ENCODE measurements at places on chromosomes 2 and 18. TPM values are rescaled to one million over a fixed set of nuclear protein-coding genes. Genes with fewer than 3 reads are reported as not detected.

GRCh38 chr2:240232961-240233884, 92.8 kb upstream of the OTOS start:
- H3K27ac ChIP-seq = peak overlapping the region; percentile 53
- H3K27me3 ChIP-seq = no peaks in the 10 kb centered on the region
- H3K36me3 ChIP-seq = no peaks in the 10 kb centered on the region
- H3K4me3 ChIP-seq = peak overlapping the region; percentile 34

DNA sequence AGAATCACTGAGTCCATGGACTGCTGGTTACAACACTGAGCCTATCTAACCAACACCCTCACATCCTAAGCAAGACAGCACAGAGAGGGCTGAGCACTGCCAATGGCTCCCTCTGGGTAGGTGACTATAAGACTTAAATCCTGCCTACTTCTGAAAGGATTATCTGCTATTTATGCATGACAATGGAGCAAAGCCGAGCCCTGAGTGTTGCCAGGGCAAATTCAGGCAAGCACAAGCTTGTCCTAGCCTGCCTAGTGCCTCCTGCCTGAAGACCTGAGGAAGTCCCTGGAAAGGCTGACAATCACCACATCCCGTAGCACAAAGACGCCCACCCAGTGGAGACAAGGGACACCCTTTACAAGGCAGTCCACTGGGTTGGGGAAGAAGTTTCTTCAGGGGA, 129.7 kb downstream of the OSR1 start:
- DNase-seq = no peak
- H3K27ac ChIP-seq = no peak overlapping the region
- H3K4me1 ChIP-seq = no peaks in the 10 kb centered on the region
- no peaks in the 10 kb centered on the region for H3K27me3 ChIP-seq

DNA sequence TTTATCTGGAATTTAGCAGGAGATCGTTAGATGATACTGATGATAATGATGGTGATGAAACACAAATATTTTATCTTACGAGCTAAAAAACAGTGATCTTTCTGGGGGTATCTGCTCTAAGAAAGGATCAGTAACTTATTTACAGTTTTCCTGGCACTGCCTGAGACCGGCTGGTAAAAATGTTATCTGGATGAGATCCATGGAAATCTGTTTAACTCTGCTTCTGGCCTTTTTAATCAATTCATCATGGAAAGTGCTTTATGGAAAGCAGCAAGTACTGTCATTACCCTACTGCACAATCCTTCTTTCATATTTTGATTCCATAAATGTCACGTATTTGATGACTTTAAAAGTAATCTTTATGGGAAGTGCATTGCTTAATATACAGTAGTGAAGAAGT, 612.7 kb upstream of the GCFC2 start:
- H3K27me3 ChIP-seq = no peaks in the 10 kb centered on the region
- H3K4me1 ChIP-seq = no peaks in the 10 kb centered on the region
- no peak for DNase-seq
- H3K36me3 ChIP-seq = no peaks in the 10 kb centered on the region
- no peak overlapping the region for H3K4me3 ChIP-seq

GRCh38 chr2:8487461-8487932, 194.4 kb upstream of the ID2 start:
- peak overlapping the region; percentile 2 for H3K4me3 ChIP-seq
- H3K27ac ChIP-seq = no peak overlapping the region
- H3K27me3 ChIP-seq = no peaks in the 10 kb centered on the region
- H3K4me1 ChIP-seq = peaks cover 4% of the 10 kb centered on the region
- no peak for DNase-seq
- H3K36me3 ChIP-seq = no peaks in the 10 kb centered on the region

- H3K4me1 ChIP-seq = peaks cover 6% of the 10 kb centered on the region
- H3K27me3 ChIP-seq = no peaks in the 10 kb centered on the region
- no peak for DNase-seq
- peak overlapping the region; percentile 97 for H3K4me3 ChIP-seq
- H3K27ac ChIP-seq = no peak overlapping the region
These were observed 2.6 kb downstream of the BZW1 start for GRCh38 chr2:200814276-200814815.

DNA sequence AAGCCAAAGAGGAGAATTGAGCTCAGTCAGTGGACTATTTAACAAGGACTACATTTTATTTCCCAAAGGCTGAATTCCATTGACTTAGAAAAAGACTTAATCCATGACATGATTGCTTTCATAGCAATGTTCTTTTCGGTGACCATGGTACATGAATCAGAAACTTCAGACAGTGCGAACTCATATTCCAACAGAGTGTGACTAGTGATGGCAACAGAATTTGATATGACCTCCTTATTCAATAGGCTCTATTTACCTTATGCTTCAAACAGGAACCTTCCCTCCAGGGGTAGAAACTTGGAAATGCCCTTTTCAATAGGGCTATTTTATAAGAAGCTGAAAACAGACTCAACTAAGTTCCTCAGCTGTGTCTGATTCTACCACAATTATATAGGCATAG, 191.9 kb downstream of the RND3 start:
- no peak overlapping the region for H3K4me3 ChIP-seq
- H3K27ac ChIP-seq = no peak overlapping the region
- no peaks in the 10 kb centered on the region for H3K36me3 ChIP-seq
- H3K27me3 ChIP-seq = no peaks in the 10 kb centered on the region
- no peaks in the 10 kb centered on the region for H3K4me1 ChIP-seq

DNA sequence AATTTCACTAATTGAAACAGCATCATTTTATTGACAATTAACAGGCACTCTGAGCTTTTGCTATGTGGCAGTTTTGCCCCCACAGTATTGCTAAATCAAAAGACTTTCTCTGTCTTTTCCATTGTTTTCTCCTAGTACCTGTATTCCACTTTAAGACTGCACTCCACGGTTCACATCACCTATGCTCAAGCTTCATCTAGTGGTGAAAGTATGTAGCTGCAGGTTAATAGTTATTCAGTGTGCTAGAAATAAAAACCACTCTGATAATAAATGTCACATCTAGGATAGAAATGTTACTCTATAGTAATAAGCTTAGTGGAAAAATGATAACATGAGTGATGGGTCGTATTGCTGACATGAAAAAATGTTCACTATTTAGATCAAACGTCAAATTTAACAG, 24.6 kb downstream of the ARL6IP6 start:
- no peak for DNase-seq
- H3K27me3 ChIP-seq = no peaks in the 10 kb centered on the region
- peaks cover 20% of the 10 kb centered on the region for H3K36me3 ChIP-seq
- no peaks in the 10 kb centered on the region for H3K4me1 ChIP-seq
- no peak overlapping the region for H3K4me3 ChIP-seq
- H3K27ac ChIP-seq = no peak overlapping the region

DNA sequence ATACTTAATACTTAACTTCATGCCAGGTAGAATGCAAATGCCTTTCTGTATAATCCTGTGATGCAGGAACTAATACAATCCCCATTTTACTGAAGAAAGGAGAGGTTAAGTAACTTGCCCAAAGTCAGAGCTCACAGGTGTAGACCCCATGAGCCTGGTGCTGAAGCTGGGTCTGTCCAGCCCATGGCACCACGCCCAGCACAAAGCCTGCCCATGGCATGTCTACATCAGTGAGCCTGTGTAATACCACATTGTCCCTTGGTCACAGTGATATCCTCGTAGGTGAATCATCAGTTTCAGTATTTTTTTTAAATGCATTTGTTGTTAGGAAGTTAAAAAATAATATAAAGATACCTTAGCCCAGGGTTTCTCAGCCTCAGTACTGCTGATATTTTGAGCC, 69.9 kb upstream of the MCFD2 start:
- peaks cover 8% of the 10 kb centered on the region for H3K36me3 ChIP-seq
- H3K4me1 ChIP-seq = peaks cover 67% of the 10 kb centered on the region
- H3K4me3 ChIP-seq = no peak overlapping the region
- H3K27ac ChIP-seq = peak overlapping the region; percentile 93
- no peaks in the 10 kb centered on the region for H3K27me3 ChIP-seq

DNA sequence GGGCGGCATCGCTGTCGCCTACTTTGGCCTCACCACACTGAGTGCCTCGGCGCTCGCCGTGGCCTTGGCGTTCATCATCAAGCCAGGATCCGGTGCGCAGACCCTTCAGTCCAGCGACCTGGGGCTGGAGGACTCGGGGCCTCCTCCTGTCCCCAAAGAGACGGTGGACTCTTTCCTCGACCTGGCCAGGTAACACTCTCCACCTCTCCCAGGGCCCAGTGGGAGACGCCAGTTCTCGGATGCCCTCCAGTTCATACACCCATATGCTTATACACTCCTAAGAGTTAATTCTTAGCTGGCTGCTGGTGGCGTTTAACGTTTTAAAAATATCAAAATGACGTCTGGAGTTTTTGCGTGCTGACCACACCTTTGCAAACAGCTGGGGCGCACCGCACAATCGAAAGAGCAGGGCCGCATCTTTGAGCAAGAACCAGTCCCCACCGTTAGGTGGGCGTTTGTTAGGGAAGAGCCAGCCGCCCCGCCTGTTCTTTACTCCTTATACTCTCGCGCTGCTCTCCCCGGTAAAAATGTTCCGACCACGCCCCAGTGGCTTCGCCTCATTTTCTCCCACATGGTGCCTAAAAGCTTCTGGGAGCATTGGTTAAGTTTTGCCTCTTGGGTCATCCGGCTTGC, 899 bp downstream of the SLC1A4 start:
- H3K4me1 ChIP-seq = peaks cover 31% of the 10 kb centered on the region
- H3K27ac ChIP-seq = peak overlapping the region; percentile 99
- H3K36me3 ChIP-seq = no peaks in the 10 kb centered on the region
- H3K4me3 ChIP-seq = peak overlapping the region; percentile 99
- H3K27me3 ChIP-seq = no peaks in the 10 kb centered on the region

The CFAP65 gene
- not detected for total RNA-seq

The TLX2 gene
- total RNA-seq = not detected
